CD8-positive, alpha-beta T cell (primary cell): ENCODE measurements at places on chromosomes 1 and 21. TPM values are rescaled to one million over a fixed set of nuclear protein-coding genes. Genes with fewer than 3 reads are reported as not detected.

Gene SLAMF6
- total RNA-seq: 4.6 TPM

Gene C2CD4D
- 0.44 TPM for total RNA-seq

Gene CYP4A11
- not detected for total RNA-seq

Gene ATP1B1
- total RNA-seq: 2.6 TPM

Gene MYBPH
- not detected for total RNA-seq

Gene SLC45A1
- total RNA-seq: 0.75 TPM

Gene ATP1A4
- total RNA-seq: not detected

Gene BEST4
- total RNA-seq: 1.5 TPM

Gene CYP4Z1
- not detected for total RNA-seq

Gene CLCA1
- total RNA-seq: not detected

Gene LCE1F
- not detected for total RNA-seq

Gene KIF26B
- total RNA-seq: not detected

Gene C1QC
- total RNA-seq: not detected

Gene C1orf115
- 0.16 TPM for total RNA-seq

Gene TNNT2
- total RNA-seq: not detected

Gene TNN
- total RNA-seq: not detected

Gene ACKR1
- total RNA-seq: not detected

Gene DCDC2B
- not detected for total RNA-seq

Gene CD5L
- not detected for total RNA-seq

Gene C1orf87
- not detected for total RNA-seq

Gene NBPF4
- total RNA-seq: not detected

Gene LINGO4
- total RNA-seq: 0.11 TPM
